ENCODE measurements at places on chromosomes 5 and 9.

DNA sequence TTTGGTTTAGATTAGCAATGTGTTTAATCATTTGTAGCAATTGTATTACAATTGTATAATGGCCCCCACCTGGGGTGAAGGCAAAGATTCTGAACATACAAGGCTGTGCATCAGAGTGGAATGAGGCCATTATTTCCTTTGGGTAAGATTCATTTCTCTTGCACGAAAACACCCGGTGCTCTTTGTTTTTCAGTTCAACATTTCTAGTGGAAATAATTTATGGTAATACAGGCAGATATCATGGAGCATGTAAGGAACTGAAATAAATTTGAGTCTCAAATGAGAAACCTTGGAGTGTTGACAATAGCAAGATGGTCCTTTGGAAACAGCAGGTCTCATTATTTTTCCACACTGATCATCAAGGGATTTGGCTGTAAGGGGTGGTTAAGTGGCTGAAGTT, 475.9 kb downstream of the GABRG2 start:
- DNase-seq = no peak

DNA sequence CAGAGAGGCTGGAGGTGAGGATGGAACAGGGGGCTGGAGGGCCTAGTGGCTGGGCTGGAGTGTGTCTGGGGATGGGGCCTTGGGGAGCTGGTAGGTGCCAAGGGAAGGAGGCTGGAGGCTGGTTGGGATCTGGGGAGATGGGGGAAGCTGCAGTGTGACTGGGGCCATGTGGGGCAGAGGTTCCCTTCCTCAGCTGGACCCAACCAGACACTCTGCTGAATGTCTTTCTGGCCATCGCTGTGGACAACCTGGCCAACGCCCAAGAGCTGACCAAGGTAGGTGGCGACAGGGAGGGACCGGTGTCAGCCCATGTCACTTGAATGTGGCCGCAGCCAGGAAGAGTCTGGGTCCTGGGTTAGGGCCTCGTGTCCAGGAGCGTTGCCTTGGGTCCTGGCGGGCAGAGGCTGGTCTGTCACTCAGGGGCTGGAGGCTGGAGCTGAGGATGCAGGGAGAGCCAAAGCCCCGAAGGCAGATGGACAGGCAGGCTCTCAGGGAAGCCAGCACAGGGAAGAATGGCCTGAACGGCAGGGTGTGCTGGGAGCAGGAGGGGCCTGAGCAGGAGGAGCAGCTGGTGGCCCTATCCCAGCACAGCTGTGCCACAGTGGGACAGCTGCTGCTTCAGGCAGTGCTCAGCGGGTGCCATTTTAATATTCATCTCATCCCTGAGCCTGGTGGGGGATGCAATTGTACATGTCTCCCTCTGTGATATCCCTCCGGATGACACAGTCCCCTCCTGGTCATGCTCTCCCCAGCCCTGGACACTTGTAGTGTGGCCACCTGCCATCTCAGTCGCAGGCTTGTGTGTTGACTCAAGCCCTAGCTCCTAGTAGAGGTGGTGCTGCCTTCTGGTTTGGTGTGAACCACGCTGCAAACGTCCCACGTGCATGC, 132.5 kb downstream of the CACNA1B start:
- DNase-seq = no peak

GRCh38 chr5:151902215-151902614, 22.4 kb downstream of the GLRA1 start:
- DNase-seq = no peak

GRCh38 chr9:128540634-128541360, 11.6 kb upstream of the SPTAN1 start:
- no peak for DNase-seq

GRCh38 chr5:171162165-171162564, 146.9 kb upstream of the TLX3 start:
- DNase-seq = no peak

GRCh38 chr9:20753761-20754160, 69.7 kb downstream of the FOCAD start:
- DNase-seq = no peak

- DNase-seq = peak; percentile 8
Measured at GRCh38 chr5:102295534-102296177, 428 bp downstream of the SLCO4C1 start.

DNA sequence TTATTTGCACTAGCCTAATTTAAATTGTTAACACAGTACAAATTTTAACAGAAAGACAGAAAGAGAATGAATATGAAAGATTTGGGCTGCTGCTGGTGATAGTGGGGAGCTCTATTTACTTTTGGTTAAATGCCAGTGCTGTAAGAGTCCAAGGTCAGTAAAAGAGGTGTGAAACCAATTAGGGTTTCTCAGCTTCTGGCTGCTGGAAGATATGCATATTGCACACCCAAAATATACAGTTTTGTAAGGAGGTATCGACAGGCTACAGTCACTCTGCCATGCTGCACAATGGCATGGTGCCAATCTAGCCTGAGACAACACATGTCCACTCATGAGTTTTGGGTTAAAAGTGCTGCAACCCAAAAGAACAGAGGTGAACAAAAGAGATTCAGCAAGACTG, 79.3 kb downstream of the PPP2R2B start:
- DNase-seq = no peak

DNA sequence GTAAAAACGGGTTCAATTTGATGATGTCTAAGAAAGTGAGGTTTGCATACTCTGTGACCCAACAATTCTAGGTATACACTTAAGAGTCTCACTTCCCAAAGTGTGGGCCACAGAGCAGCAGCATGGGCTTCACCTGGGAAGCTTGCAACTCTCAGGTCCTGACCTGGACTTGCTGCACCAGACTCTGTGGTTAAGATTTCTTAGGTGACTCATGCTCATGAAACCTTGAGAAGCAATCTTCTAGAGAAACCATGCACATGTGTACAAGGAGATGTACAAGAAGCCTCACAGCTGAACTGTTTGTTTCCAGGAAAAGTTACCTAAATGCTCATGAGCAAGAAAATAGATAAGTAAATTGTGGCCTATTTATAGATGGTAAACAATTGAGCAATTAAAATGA, 30.0 kb downstream of the DNAJC21 start:
- DNase-seq = no peak

GRCh38 chr9:98850851-98851729, 43.6 kb downstream of the GALNT12 start:
- no peak for DNase-seq

DNA sequence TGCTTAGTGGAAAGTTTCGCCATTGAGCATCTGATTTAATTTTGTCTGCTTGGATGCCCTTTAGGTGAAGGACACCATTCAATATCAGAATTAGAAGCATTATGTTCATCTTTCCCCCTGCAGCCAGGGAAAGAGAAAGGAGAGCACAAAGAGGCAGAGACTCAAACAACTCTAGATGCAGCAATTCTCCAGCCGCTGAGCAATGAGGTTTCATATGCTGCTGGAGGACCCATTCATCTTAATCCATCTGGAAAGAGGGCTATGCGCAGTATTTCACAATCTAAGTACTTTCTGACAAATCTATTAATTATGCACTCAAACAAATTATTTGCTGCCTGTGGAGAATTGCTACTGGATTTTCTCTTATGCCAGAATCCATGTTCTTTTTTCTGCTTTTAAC, 527.0 kb upstream of the TUSC1 start:
- no peak for DNase-seq

GRCh38 chr5:83467371-83468035, 4.0 kb upstream of the VCAN start:
- no peak for DNase-seq

DNA sequence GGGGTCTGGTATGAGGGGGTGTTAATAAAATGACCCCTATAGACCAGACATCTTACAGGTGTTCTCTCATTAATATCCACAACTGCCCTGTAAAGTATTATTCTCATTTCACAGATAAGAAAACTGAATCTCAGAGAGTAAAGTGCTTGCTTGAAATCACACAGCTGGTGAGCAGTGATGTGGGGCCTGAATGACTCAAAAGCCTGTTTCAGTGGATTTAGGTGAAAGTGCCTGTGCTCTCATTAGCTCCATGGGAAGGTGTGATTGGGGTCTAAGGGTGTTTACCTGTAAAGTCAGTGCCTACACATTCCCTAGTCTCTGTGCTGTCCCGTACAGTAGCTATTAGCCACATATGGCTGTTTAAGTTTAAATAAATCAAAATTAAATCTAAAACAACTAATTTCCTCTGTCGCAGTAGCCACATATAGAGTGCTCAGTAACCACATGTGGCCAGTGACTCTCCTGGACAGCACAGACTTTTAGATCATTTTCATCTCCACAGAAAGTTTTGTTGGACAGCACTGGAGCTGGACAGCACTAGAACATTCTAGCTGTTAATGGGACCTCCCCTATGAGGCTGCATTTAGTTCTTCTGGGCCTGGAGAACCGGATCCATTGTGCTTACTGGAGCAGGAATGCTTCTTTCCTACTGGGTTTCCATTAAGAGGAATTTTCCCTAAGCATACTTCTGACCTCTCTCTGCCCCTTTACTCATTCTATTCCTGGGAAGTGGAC, 52.5 kb upstream of the SEMA6A start:
- no peak for DNase-seq

GRCh38 chr9:105024529-105024928, 96.6 kb upstream of the ABCA1 start:
- DNase-seq = no peak

DNA sequence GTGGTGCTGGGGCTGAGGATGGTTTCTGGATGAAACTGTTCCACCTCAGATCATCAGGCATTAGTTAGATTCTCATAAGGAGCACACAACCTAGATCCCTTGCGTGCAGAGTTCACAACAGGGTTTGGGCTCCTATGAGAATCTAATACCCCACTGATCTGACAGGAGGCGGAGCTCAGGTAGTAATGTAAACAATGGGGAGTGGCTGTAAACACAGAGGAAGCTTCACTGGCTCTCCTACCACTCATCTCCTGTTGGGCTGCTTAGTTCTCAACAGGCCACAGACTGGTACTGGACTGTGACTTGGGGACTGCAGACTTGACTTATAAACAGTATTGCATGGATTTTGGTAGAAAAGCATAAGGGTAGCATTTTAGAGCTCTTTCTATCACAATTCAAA, 870.7 kb upstream of the CDH10 start:
- DNase-seq = no peak

DNA sequence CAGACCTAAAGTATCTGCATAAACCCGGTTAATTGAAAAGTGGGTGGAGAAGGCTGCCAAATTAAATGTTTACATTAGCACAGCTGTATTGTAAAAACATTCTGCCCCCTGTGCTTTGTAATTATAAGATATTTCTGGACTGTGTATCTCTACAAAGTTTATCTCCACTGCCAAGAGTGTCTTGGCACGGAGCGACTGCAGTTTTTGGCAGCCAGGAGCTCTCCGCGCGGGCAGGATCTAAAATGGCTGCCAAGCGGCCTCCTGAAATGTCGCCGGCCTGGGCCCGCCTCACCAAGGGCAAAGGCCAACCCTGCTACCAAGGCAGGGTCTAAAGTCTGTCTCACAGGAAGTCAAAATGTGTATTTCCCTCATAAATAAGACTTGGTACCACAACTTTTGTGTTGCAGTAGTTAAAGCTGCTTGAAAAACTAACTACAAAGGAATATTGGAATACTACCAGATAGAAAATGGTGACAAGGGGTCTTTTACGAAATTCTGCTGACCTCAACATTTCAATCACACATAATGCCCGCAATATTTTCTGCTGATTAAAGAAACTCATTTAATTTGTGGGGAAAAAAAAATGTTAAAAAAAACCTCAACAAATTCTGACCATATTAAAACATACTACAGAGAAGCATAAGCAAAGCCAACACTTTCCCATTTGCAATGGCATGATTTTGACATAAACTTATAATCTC, 110.4 kb downstream of the NFIB start:
- DNase-seq = no peak

- DNase-seq = no peak
Measured at GRCh38 chr5:61295365-61295764, 36.7 kb upstream of the ZSWIM6 start.

GRCh38 chr5:91103353-91104061, 279.6 kb downstream of the ARRDC3 start:
- no peak for DNase-seq

- DNase-seq = no peak
Measured at GRCh38 chr5:42377496-42377895, 45.7 kb upstream of the GHR start.

DNA sequence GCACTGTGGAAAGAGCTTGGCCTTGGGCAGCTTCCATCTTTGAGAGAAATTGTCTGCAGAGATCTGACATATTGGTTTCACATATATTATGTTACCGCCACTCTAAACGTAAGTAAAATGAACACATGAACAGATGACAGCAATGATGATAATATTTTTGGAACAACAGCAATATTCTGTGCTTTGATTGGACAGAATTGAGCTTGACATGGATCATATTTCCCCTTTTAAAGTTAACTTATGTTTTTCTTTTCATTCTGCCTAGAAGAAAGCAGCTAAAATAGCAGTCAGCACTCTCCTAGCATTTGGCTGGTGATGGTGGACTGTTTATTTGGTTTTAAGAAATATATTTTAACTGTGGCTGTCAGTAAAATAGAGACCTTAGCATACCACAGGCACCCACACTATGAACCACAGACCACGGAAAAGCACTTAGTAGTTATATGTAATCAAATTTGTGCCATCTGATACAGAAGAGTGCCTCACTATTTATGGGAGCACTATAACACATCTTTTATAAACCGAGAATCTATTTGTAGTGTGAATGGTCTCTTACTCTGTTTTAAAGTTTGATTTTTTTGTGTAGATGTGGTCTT, 1.8 kb upstream of the CFAP95 start:
- DNase-seq = no peak

DNA sequence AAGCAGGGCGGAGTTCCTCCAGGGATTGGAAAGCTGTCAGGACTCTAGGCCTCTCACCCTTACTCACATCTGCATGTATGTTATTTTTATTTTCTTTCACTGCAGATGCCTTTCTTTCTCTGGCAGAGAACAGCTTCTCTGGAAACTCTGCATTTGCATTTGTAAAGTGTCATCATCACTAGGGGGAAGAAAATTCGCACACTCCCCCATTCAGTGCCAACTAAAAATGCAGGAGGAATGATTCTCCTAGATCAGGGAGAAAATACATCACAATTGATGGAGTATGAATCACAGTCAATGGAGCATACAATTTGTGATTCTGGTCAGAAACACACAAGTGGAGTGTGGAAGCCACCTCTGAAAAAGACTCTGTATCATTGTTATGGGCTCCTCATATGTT, 351.4 kb upstream of the FTMT start:
- no peak for DNase-seq

- DNase-seq = peak; percentile 60
Measured at GRCh38 chr9:70924895-70925547, 196.4 kb downstream of the TRPM3 start.

DNA sequence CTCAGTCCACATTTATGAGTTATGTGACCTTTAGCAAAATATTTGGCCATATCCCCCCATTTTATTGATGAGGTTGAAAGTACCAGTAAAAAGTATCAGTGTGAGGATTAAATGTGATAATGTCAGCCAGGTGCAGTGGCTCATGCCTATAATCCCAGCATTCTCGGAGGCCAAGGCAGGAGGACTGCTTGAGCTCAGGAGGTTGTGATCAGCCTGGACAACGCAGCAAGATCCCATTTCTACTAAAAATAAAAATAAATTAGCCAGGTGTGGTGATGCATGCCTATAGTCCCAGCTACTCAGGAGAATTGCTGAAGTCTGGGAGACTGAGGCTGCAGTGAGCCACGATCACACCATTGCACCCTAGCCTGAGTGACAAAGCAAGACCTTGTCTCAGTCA, 71.2 kb downstream of the GRAMD2B start:
- DNase-seq = no peak
